Neural progenitor cell (in vitro differentiated cells): ENCODE measurements at places on chromosomes 12 and 14. TPM values are rescaled to one million over a fixed set of nuclear protein-coding genes. Genes with fewer than 3 reads are reported as not detected.

DNA sequence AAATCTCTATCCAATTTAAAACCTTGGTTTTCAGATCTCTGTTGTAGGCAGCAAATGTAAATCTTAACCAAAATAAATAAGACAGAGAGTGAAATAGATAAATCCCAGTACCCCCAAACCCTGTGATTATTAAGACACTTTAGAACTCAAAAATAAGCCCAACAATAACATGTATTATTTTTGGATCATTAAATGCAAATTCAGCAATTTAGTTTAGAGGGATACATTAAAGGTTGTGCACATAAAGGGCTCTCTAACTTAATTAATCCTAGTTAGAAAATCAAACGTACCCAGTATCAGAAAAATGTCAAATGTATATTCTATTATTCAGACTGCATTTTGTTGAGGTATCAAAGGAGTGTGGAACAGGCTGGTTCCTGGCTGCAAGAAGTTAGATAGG lies 416.8 kb downstream of the SLC16A7 start:
- DNase-seq: no peak
- H3K27ac ChIP-seq: no peak overlapping the region
- H3K4me1 ChIP-seq: no peaks in the 10 kb centered on the region
- no peaks in the 10 kb centered on the region for H3K36me3 ChIP-seq

Gene SLC25A47
- not detected in 2 replicates for total RNA-seq

DNA sequence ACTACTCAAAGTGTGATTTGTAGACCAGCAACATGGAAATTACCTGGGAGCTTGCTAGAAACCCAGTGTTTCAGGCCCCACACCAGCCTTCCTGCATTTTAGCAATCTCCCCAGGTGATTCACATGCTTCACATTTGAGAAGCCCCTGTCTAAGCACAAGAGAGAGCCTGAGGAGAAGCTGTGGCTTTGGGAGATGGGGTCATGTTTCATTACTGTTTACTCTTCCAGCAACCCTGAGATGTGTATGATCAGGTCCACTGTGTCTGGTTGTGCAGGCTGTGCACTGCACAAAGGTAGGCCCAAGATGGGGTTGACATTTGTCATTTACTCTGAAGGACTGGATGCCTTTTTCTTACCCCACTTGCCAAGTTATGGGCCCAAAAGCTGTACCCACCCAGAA lies 190.1 kb downstream of the SLC41A2 start:
- H3K27ac ChIP-seq: no peak overlapping the region
- no peak for DNase-seq
- H3K27me3 ChIP-seq: no peaks in the 10 kb centered on the region
- no peak overlapping the region for H3K4me3 ChIP-seq

Gene PZP
- not detected in 2 replicates for total RNA-seq

DNA sequence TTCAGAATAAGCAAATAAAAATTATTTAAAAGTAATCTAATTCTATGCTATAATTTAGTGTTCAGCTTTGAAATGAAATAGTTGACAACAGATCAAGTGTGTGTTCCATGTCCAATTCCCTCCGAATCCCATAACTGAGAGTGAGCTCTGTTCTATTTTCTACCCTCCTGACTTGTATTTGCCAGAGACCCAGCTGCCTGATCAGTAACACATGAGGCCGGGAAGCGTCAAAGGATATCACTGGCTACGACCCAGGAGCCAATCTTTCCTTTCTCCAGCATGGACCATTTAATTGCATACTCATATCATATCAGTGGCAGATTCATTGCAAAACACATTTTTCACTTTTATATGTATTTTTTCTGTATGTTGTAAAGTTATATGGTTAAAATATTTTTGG lies 108.8 kb upstream of the TSPAN8 start:
- no peak for DNase-seq
- H3K4me1 ChIP-seq: no peaks in the 10 kb centered on the region
- H3K4me3 ChIP-seq: no peak overlapping the region
- H3K36me3 ChIP-seq: no peaks in the 10 kb centered on the region
- H3K27ac ChIP-seq: no peak overlapping the region

- DNase-seq: peak; percentile 62
- no peak overlapping the region for H3K4me3 ChIP-seq
- H3K27ac ChIP-seq: peak overlapping the region; percentile 80
- H3K4me1 ChIP-seq: peaks cover 37% of the 10 kb centered on the region
- no peaks in the 10 kb centered on the region for H3K27me3 ChIP-seq
- no peaks in the 10 kb centered on the region for H3K36me3 ChIP-seq
Observed at GRCh38 chr12:72511906-72512305, 239.7 kb downstream of the TRHDE start.

DNA sequence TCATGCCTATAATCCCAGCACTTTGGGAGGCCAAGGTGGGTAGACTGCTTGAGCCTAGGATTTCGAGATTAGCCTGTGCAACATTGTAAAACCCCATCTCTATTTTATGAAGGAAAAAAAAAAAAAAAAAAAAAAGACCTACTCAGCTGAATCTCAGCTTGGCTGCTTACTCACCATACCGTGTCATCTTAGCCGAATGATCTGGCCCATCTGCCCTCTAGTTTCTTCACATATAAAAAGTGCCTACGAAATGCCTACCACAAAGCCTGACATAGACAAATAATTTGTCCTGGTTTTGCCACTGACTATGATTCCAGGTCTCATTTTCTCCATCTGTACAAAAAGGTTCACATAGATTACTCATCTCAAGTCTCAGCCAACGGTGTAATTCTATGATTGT lies 10.1 kb downstream of the DIABLO start:
- H3K4me3 ChIP-seq: no peak overlapping the region
- DNase-seq: no peak
- no peak overlapping the region for H3K27ac ChIP-seq
- no peaks in the 10 kb centered on the region for H3K27me3 ChIP-seq
- H3K4me1 ChIP-seq: no peaks in the 10 kb centered on the region

DNA sequence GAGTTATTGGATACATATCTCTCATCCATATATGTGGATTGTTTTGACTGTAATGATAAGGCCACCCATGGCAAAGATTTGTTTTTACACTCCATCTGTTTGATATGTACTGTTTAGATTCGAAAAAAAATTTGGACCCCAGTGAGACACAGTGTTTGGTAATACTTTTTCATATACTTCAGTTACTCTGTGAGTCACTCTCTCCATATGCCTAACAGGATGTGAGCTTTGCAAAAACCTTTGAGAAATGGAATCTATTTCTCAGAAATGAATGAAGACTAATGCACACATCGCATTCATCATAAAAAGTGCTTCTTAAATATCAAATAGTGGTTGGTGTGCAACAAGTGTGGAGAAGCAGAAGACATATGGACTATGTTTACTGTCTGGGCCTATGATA lies 781.5 kb downstream of the SLC6A15 start:
- DNase-seq: no peak
- H3K27ac ChIP-seq: no peak overlapping the region
- H3K27me3 ChIP-seq: no peaks in the 10 kb centered on the region
- H3K4me3 ChIP-seq: no peak overlapping the region
- no peaks in the 10 kb centered on the region for H3K4me1 ChIP-seq

DNA sequence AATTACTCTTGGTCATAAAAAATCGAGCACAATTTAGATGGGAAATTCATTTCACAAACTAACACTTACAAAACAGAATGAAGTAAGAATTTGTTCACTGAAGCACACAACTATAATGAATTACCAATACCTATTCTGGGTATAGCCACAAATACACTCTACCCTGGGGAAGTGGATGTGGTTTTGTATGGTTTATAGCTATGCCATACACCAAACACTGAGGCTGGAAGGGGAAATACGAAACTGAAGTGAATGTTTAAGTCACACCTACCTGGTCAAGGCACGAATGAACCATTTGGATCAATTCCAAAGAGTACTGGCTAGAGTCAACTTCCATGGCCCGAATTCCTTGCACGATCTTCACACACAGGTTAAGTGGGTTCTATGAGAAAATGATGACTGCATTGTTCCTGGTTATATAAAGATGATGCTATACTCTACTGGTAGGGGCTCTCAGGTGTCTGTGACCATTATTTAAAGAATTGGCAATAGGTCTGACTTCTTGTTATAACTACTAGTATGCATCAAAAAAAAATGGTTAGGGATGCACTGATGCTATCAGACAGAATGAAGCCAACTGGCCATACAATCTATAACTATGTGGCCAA lies 12.8 kb downstream of the NEK9 start:
- no peaks in the 10 kb centered on the region for H3K27me3 ChIP-seq
- no peak overlapping the region for H3K27ac ChIP-seq
- no peak overlapping the region for H3K4me3 ChIP-seq

Gene KCNJ8
- total RNA-seq: 0.06 TPM in 1 of 2 replicates, not detected in the other

DNA sequence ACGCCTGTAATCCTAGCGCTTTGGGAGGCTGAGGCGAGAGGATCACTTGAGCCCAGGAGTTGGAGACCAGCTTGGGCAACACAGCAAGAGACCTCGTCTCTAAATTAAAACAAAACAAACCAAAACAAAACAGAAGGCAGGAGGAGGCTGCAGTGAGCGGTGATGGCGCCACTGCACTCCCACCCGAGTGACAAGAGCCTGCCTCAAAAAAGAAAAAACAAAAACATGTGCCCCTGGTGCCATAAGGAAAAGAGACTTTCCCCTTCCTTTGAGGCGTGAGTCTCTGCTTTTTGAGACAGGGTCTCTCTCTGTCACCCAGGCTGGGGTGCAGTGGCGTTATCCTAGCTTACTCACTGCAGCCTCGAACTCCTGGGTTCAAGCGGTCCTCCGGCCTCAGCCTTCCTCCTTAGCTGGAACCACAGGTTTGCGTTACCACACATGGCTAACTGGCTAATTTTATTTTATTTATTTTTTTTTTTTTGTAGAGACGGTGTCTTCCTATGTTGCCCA lies 9.0 kb upstream of the EAPP start:
- no peak overlapping the region for H3K27ac ChIP-seq
- no peak for DNase-seq
- no peaks in the 10 kb centered on the region for H3K27me3 ChIP-seq
- no peaks in the 10 kb centered on the region for H3K4me1 ChIP-seq
- no peak overlapping the region for H3K4me3 ChIP-seq
- no peaks in the 10 kb centered on the region for H3K36me3 ChIP-seq

DNA sequence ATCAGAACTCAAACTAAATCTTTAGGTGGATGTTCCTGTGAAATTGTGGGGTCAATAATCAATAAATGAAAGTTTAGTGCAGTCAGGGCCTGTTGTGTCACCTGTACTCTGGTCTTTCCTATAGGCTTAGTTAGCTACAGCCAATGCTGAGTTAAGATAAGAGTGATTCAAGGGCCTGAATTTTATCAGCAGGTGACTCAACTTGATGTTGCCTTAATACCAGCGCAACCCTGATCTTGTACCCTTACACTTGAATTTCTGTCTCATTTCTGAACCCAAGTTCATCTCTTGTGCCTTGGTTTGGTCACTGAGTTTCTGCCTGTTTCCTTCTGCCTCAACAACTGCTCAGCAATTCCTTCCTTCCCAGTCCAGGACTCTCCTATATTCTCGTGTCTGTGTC lies 157.0 kb upstream of the E2F7 start:
- no peaks in the 10 kb centered on the region for H3K36me3 ChIP-seq
- no peak overlapping the region for H3K4me3 ChIP-seq

DNA sequence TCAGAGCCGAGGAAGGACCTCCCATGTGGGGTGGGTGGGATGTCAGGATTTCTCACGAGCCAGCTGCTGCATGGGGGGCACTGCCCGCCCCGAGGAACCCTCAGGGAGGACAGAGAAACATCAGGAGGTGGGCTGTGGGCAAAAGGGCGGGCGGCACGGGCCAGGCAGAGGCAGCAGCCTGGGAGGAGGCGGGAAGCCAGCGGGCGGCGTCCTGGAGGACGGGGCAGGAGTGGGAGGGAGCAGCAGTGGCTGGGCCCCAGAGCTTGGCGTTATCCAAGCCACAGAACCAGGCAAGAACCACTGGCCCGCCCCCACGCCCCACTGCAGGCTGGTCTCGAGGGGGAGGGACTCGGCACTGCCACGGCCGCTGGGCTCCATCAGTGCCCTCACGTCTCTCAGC lies 2.4 kb downstream of the C14orf180 start:
- H3K4me3 ChIP-seq: no peak overlapping the region
- H3K27ac ChIP-seq: no peak overlapping the region
- H3K27me3 ChIP-seq: no peaks in the 10 kb centered on the region
- DNase-seq: no peak
- H3K4me1 ChIP-seq: no peaks in the 10 kb centered on the region

Gene WIF1
- 0.06 and 0.19 TPM in 2 replicates for total RNA-seq

- peak overlapping the region; percentile 79 for H3K4me3 ChIP-seq
- no peak overlapping the region for H3K27ac ChIP-seq
- peak; percentile 36 for DNase-seq
- no peaks in the 10 kb centered on the region for H3K36me3 ChIP-seq
Observed at GRCh38 chr12:107684990-107685359, 624 bp upstream of the PWP1 start.

GRCh38 chr12:89413234-89413633 lies 60.9 kb upstream of the DUSP6 start:
- no peak for DNase-seq
- H3K27ac ChIP-seq: no peak overlapping the region
- H3K4me1 ChIP-seq: peaks cover 13% of the 10 kb centered on the region
- no peaks in the 10 kb centered on the region for H3K27me3 ChIP-seq

GRCh38 chr12:48489012-48489411 lies 6.7 kb downstream of the C12orf54 start:
- no peaks in the 10 kb centered on the region for H3K4me1 ChIP-seq
- no peak overlapping the region for H3K4me3 ChIP-seq
- no peaks in the 10 kb centered on the region for H3K27me3 ChIP-seq
- no peak for DNase-seq

DNA sequence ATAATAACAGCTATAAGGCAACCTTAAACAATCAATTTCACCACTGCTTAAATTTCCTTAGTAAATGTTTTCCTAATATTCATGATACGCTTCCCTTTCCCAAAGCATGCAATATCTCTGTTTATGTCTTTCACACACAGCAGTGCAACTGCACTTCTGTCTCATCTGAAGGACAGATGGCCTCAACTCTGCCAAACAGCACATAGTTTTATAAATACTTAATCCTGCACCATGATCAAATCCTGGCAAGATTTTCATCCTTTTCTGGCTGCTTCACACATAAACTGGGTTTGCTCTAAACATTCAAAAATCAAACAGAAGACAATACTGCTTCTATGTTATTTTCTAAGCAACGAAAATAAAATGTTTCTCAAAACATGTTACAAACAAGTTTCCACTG lies 266.3 kb downstream of the ITPR2 start:
- H3K27me3 ChIP-seq: no peaks in the 10 kb centered on the region
- H3K27ac ChIP-seq: no peak overlapping the region
- no peaks in the 10 kb centered on the region for H3K4me1 ChIP-seq

GRCh38 chr14:52885230-52885629 lies 65.6 kb downstream of the FERMT2 start:
- H3K27ac ChIP-seq: no peak overlapping the region
- no peaks in the 10 kb centered on the region for H3K27me3 ChIP-seq
- DNase-seq: no peak
- peaks cover 11% of the 10 kb centered on the region for H3K36me3 ChIP-seq
- H3K4me3 ChIP-seq: no peak overlapping the region

Gene CCDC175
- total RNA-seq: 0.24 and 0.31 TPM in 2 replicates

- H3K27ac ChIP-seq: no peak overlapping the region
- H3K27me3 ChIP-seq: no peaks in the 10 kb centered on the region
- H3K4me1 ChIP-seq: no peaks in the 10 kb centered on the region
- no peaks in the 10 kb centered on the region for H3K36me3 ChIP-seq
- H3K4me3 ChIP-seq: no peak overlapping the region
Observed at GRCh38 chr14:75905147-75905904, 76.5 kb downstream of the TGFB3 start.
